ENCODE measurements at places on chromosomes 6 and 20. TPM values are rescaled to one million over a fixed set of nuclear protein-coding genes. Genes with fewer than 3 reads are reported as not detected.

The ASXL1 gene
- total RNA-seq = 100 TPM

The TINAG gene
- total RNA-seq = not detected

The NRSN1 gene
- not detected for total RNA-seq

DNA sequence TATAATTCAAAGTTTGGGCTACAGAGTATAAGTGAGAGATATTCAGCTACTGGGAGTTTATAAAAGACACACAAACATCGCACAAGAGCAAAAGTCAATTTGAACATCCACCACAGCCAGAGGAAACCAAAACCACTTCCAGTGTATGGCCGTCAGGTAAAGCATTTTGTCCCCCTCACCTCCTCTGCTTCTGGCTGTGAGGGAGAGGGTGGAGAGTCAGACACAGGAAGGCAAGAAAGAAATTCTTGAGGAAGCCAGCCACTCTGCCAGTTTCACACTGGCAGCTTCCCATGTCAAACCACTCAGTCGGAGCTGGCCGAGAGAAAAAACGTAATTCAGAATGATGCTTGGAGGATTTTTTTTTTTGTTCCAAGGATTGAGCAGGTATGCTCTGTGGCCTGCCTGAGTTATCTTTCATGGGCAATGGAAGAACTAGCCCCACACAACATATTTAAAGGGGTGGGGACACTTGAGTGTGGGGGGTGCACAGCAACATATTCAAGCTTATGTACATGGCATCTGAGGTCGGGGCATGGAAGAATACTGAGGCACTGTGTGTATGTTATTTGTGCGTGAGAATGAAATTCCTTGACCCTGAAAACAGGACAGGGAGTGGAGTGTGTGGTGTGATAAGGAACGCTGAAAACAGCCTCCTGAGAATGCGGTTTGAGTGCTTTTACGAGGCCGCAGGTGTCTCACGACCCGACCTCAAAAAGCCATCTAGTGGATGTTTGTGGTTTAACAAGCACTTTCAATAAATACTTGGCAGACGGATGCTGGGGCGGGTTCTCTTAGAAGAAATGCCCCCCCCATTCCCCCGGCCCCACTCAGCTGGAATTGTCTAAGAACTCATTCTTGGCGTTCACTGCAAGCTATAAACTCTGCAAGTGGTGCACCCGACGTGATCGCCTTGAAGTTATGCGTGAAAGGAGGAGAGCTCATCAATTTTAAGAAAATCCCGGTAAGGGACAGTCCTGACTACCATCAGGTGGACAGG is 27.5 kb upstream of the ZBTB22 start:
- DNase-seq = peak; percentile 50
- no peaks in the 10 kb centered on the region for H3K36me3 ChIP-seq
- H3K4me1 ChIP-seq = peaks cover 22% of the 10 kb centered on the region
- H3K4me3 ChIP-seq = peak overlapping the region; percentile 67
- peak overlapping the region; percentile 71 for H3K27ac ChIP-seq

DNA sequence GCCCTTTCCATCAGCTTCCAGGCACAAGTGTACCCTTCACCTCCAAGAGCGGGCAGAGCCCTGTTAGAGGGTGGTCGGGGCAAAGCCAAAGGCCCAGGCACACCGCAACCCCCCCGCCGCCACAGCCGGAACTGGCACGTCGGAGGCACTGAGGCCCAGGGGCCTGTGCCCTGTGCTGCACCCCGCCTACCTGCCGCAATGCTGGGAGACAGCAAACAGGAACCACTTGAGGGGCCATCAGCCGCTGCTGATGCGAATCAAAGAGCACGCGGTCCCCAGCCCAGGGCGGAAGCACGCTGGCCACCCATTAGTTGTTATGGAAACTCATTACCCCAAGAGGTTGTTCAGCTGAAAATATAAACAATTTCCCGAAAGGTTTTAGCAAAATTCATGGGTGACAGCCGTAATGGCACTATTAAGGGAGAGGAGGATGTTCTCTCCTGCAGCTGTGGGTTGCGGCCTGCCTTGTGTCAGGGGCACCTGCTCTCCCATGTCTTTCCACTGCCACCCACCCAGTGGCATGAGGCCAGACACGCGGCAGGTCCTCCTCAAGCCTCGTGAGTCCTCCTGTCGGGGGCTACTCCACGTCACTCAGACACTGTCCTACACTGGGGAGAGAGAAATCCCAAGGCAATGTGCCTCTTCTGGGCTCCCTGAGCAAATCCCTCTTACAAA is 65.3 kb downstream of the EDN3 start:
- H3K36me3 ChIP-seq = no peaks in the 10 kb centered on the region
- no peak overlapping the region for H3K4me3 ChIP-seq
- no peak overlapping the region for H3K27ac ChIP-seq
- no peaks in the 10 kb centered on the region for H3K27me3 ChIP-seq
- H3K4me1 ChIP-seq = no peaks in the 10 kb centered on the region
- no peak for DNase-seq

DNA sequence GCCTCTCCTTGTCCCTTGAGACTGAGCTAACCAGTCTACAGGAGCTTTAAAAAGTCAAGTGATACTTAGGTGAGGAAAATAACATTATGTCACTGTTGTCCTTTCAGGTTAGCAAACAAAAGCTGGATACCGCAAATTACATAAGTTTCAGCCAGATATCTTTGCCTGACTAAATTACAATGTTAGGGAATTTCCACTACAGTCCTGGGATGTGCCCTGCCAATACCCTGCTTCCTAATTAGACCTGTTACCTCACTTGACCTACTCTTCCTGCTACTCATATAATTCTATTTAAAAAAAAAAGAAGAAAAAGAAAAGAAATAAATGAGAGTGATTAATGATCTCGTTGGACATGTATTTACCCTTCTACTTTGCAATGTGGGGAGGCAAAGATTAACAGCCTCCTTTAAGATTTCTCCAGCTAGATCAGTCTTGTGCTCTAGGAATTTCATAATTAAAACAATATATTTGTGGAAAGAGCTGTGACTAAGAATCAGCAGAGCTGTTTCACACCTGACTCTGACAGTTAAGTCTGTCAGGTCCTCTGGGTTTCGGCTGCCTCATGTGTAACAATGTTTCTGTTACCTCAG is 318.9 kb downstream of the HDGFL1 start:
- no peak overlapping the region for H3K4me3 ChIP-seq
- no peaks in the 10 kb centered on the region for H3K27me3 ChIP-seq
- no peak overlapping the region for H3K27ac ChIP-seq
- DNase-seq = no peak
- no peaks in the 10 kb centered on the region for H3K36me3 ChIP-seq

DNA sequence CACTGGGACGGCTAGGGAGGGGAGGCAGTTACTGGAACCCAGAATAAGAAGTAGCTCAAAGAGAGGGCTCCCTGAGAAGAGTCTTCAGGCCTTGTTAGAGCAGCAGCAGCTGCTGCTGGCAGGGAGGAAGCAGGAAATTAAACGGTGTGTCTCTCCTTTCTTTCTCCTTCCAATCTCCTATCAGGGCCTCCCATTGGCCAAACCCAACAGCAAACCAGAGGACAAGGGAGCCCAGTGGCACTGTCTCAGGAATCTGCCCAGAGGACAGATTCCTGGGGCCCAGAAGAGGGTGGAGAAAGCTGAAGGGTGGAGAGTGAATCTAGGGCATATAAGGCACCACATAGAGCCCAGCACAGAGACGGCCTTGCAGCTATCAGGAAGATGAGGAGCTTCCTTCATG is 10.2 kb downstream of the BTN3A1 start:
- H3K4me3 ChIP-seq = no peak overlapping the region
- peak overlapping the region; percentile 52 for H3K27ac ChIP-seq
- H3K36me3 ChIP-seq = peaks cover 44% of the 10 kb centered on the region

- H3K4me3 ChIP-seq = no peak overlapping the region
- peaks cover 20% of the 10 kb centered on the region for H3K36me3 ChIP-seq
- H3K27me3 ChIP-seq = no peaks in the 10 kb centered on the region
- no peak for DNase-seq
- H3K4me1 ChIP-seq = no peaks in the 10 kb centered on the region
Measured at GRCh38 chr6:143183666-143184065, 123.0 kb downstream of the AIG1 start.

GRCh38 chr20:33568378-33568777 is 78.5 kb downstream of the CBFA2T2 start:
- H3K36me3 ChIP-seq = no peaks in the 10 kb centered on the region
- H3K4me1 ChIP-seq = peaks cover 33% of the 10 kb centered on the region
- H3K27ac ChIP-seq = peak overlapping the region; percentile 15
- H3K27me3 ChIP-seq = no peaks in the 10 kb centered on the region
- no peak overlapping the region for H3K4me3 ChIP-seq

- H3K27me3 ChIP-seq = no peaks in the 10 kb centered on the region
- no peaks in the 10 kb centered on the region for H3K36me3 ChIP-seq
Measured at GRCh38 chr20:60591172-60591799, 633.1 kb downstream of the CDH26 start.

DNA sequence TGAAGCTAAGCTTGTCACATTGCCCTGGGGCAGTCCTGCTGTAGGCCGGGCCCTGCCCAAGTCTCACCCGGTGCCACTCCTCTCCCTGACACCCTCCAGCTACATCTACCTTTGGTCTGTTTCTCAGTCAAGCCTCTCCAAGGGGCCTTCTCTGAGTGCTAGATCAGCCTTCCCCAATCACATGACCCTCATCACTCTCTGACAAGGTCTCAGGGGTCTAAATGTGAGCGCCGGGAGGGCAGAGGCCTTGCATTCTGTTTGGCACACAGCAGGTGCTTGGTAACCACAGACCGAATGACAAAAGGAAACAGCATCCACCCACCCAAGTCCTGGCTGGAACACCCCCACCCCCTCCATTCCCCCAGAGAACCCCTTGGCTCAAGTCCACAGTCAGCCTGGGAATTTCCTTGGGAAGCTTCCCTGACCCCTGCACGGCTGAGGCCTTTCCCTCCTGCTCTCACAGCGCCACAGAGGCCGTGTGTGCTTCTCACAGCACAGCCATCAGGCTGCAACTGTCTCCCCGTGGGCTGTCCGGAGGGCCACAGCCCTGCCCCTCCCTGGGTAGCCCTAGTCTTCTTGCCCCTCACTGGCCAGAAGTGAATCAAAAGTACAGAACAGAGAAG is 32.9 kb downstream of the PKIG start:
- peak overlapping the region; percentile 62 for H3K27ac ChIP-seq
- no peaks in the 10 kb centered on the region for H3K27me3 ChIP-seq
- peaks cover 59% of the 10 kb centered on the region for H3K4me1 ChIP-seq

DNA sequence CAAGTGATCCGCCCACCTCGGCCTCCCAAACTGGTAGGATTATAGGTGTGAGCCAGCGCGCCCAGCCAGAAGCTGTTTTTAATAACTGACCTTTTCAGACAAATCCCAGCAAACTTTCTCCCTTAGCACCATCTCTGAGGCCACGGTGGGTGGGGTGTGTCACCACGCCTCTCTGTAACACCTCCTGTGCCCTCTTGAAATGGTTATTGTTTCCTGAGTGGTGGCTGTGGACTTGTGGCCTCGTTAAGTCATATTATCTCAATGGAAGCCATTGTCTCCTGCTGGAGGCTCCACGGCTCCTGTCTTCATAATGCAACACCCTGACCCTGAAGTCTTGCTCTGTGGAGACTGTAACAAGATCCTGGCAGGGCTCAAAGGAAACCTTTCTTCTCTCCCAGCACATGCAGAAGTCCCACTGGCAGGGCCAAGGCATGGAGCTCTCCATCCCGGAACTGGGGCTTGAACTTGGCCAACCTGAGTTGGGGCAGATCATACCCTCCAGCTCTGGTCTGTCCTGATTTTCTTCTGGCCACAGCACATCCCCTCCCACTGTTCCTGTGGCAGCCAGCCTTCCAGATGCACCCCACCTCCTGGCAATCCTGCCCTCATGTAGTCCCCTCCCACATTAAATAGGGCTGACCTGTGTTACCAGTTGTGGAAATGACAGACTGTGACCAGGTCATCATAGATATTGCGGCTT is 81.1 kb downstream of the SNX5 start:
- H3K4me3 ChIP-seq = no peak overlapping the region
- no peaks in the 10 kb centered on the region for H3K4me1 ChIP-seq
- no peak overlapping the region for H3K27ac ChIP-seq
- no peak for DNase-seq

- no peak for DNase-seq
- no peak overlapping the region for H3K4me3 ChIP-seq
- no peak overlapping the region for H3K27ac ChIP-seq
- H3K4me1 ChIP-seq = no peaks in the 10 kb centered on the region
- H3K36me3 ChIP-seq = no peaks in the 10 kb centered on the region
Measured at GRCh38 chr6:138087593-138088325, 19.5 kb downstream of the PERP start.

DNA sequence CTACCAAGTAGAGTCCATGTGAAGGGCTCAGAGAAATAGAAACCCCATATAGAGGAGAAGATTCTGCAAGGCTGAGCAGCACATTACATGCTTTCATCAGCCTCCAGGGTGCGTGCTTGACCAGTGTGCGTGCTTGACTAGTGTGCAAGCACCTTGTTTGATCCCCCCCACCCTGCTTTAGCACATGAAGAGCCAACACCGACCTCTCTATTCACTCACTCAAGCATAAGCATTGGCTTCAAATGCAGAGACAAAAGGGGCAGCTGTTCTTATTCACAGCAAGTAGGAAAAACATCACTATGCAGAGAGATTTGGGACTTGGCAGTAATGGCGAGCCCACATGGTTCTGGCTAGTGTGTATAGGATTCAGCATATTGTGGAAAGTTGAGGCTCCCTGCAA is 278.7 kb upstream of the RNF217 start:
- H3K4me1 ChIP-seq = no peaks in the 10 kb centered on the region
- H3K4me3 ChIP-seq = no peak overlapping the region
- no peaks in the 10 kb centered on the region for H3K27me3 ChIP-seq
- no peak overlapping the region for H3K27ac ChIP-seq
- no peaks in the 10 kb centered on the region for H3K36me3 ChIP-seq

- H3K27me3 ChIP-seq = no peaks in the 10 kb centered on the region
- peaks cover 86% of the 10 kb centered on the region for H3K36me3 ChIP-seq
- H3K27ac ChIP-seq = peak overlapping the region; percentile 94
- no peak for DNase-seq
- H3K4me3 ChIP-seq = peak overlapping the region; percentile 35
- H3K4me1 ChIP-seq = peaks cover 75% of the 10 kb centered on the region
Measured at GRCh38 chr6:157885876-157886275, 62.8 kb downstream of the SNX9 start.

GRCh38 chr6:45651301-45651700 is 273.6 kb upstream of the SUPT3H start:
- peaks cover 9% of the 10 kb centered on the region for H3K4me1 ChIP-seq
- no peaks in the 10 kb centered on the region for H3K36me3 ChIP-seq
- DNase-seq = no peak
- H3K27ac ChIP-seq = no peak overlapping the region

DNA sequence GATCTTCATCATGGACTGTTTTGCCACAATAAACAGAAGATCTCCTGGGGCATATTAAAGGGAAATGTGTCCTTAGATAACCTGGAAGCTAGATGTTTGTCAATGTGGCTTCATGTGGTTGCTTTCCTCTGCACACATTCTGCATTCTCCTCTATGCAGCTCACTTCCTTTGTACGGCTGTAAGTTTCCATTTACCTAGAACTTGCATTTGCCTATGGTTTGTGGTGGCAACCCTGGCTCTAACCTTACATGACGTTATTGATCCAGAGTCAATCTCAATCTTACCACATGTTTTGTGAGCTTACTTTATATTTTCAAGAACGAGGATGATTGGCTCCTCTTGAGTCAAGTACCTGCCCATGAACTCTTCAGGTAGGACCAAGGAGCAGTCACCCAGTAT is 863.1 kb downstream of the MAFB start:
- no peak overlapping the region for H3K27ac ChIP-seq
- H3K27me3 ChIP-seq = peaks cover 15% of the 10 kb centered on the region
- H3K4me1 ChIP-seq = peaks cover 2% of the 10 kb centered on the region
- no peaks in the 10 kb centered on the region for H3K36me3 ChIP-seq

GRCh38 chr20:9342651-9343050 is 171.7 kb upstream of the LAMP5 start:
- H3K36me3 ChIP-seq = no peaks in the 10 kb centered on the region
- H3K27ac ChIP-seq = no peak overlapping the region
- no peak overlapping the region for H3K4me3 ChIP-seq
- peaks cover 6% of the 10 kb centered on the region for H3K27me3 ChIP-seq
- no peak for DNase-seq

- H3K27ac ChIP-seq = peak overlapping the region; percentile 1
- H3K4me3 ChIP-seq = no peak overlapping the region
- peaks cover 33% of the 10 kb centered on the region for H3K36me3 ChIP-seq
- H3K4me1 ChIP-seq = peaks cover 62% of the 10 kb centered on the region
- no peaks in the 10 kb centered on the region for H3K27me3 ChIP-seq
Measured at GRCh38 chr20:32387252-32387651, 29.1 kb downstream of the ASXL1 start.
